Thyroid gland (tissue), 4 donors: ENCODE measurements at places on chromosomes 2 and 18. TPM values are rescaled to one million over a fixed set of nuclear protein-coding genes. Genes with fewer than 3 reads are reported as not detected.

- H3K27me3 ChIP-seq: no peaks in the 10 kb centered on the region
- no peaks in the 10 kb centered on the region for H3K36me3 ChIP-seq
- H3K4me3 ChIP-seq: no peak overlapping the region
These were observed 785.5 kb upstream of the HS6ST1 start for GRCh38 chr2:129103936-129104878.

- DNase-seq: no peak
- no peak overlapping the region for H3K27ac ChIP-seq
- no peaks in the 10 kb centered on the region for H3K4me1 ChIP-seq
- no peaks in the 10 kb centered on the region for H3K36me3 ChIP-seq
These were observed 465.5 kb upstream of the FSHR start for GRCh38 chr2:49619804-49620203.

- DNase-seq: no peak
- H3K4me3 ChIP-seq: no peak overlapping the region
- no peak overlapping the region for H3K27ac ChIP-seq
- no peaks in the 10 kb centered on the region for H3K27me3 ChIP-seq
- H3K36me3 ChIP-seq: no peaks in the 10 kb centered on the region
These were observed 1.3 kb upstream of the CEP68 start for GRCh38 chr2:65054749-65055421.

DNA sequence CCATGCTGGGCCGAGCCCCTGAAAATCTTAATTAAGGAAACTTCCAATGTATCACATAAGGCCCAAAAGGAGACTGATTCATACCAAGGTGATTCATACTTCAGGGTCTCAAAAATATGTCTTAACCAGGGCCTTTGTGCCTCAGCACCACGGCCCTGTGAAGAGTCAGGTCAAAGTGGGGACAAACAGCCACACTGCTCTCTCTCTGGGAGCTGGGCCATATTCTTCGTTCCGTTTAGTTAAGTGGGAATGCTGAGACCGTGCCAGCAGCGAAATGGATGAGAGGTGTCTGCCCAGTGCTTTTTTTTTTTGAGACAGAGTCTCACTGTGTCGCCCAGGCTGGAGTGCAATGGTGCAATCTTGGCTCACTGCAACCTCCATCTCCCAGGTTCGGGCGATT is 9.3 kb upstream of the PTMA start:
- no peak overlapping the region for H3K27ac ChIP-seq
- no peak overlapping the region for H3K4me3 ChIP-seq
- no peaks in the 10 kb centered on the region for H3K27me3 ChIP-seq
- H3K4me1 ChIP-seq: peaks cover 41% of the 10 kb centered on the region
- peak; percentile 91 for DNase-seq

- no peaks in the 10 kb centered on the region for H3K36me3 ChIP-seq
- H3K4me3 ChIP-seq: no peak overlapping the region
- H3K27ac ChIP-seq: no peak overlapping the region
These were observed 6.4 kb upstream of the TRIB2 start for GRCh38 chr2:12710301-12710700.

- no peaks in the 10 kb centered on the region for H3K27me3 ChIP-seq
- no peak overlapping the region for H3K4me3 ChIP-seq
- H3K27ac ChIP-seq: no peak overlapping the region
- H3K4me1 ChIP-seq: no peaks in the 10 kb centered on the region
These were observed 288.5 kb downstream of the PDE11A start for GRCh38 chr2:177783835-177784744.

DNA sequence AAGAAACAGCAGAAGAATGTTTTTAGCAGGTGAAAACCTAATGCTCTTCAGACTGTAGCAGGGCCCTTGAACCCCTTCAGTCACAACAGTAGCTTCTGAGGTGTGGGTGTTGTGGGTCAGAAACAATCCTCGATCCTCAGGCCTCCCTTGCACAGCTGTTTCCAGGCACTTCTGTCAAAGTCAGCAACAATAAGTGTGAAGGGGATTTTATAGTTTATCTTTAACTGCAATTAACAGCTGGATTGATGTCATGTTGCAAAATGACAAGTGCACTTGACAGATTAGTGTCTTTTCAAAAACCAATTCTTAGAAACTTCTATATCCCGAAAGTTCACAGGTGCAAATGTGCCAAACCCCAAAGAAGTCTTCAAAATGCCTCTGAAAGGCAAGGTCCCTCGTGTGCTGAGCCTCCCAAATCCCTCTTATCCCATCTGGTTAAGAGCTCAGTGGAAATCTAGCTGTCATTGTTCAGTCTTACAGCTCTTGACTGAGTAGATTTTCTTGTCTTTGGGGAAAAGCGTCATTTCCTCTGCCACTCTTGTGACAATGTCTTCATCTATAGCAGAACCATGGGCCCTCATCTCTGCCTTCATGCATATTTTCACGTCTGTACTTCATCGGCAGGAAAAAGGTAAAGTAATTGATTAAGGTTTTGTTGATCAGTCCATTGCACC is 29.6 kb downstream of the M1AP start:
- H3K4me3 ChIP-seq: no peak overlapping the region
- no peaks in the 10 kb centered on the region for H3K4me1 ChIP-seq
- no peaks in the 10 kb centered on the region for H3K27me3 ChIP-seq
- no peak for DNase-seq
- no peaks in the 10 kb centered on the region for H3K36me3 ChIP-seq

- H3K27ac ChIP-seq: peak overlapping the region; percentile 58
- H3K4me1 ChIP-seq: peaks cover 47% of the 10 kb centered on the region
- no peaks in the 10 kb centered on the region for H3K36me3 ChIP-seq
- no peak overlapping the region for H3K4me3 ChIP-seq
- no peaks in the 10 kb centered on the region for H3K27me3 ChIP-seq
These were observed 561.9 kb upstream of the ID2 start for GRCh38 chr2:8119782-8120505.

DNA sequence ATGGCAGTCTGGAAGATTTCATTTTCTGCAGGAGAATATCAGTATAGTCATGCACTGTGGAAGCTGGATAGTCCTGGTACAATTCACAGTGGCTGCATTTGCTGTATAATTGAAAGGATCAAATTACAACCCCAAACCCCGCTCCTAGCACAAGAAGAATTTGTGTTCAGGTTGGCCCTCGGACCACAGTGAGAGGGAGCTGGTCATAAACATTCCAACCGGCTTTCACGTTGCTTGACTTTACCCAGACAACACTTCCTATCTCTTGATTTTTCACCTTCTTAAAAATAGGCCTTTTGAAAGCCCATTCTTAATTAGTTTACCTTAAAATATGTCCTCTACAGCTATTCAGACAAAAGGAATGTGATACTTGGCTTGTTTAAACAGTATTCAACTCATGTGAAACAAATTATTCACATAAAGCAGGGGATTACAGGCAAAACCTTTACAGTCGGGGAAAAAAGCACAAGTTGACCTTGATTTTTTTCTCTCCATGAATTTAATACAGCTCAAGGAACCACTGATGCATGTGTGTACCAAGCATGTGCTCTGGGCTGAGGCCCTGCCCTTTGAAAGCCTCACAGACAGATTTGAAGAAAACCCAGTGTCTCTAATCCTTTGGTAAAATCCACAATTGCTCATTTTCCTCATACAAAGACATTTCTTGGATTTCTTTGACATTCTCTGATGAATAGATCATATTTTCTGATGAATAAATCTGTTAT is 143.0 kb upstream of the SOX11 start:
- no peak overlapping the region for H3K4me3 ChIP-seq
- peaks cover 12% of the 10 kb centered on the region for H3K4me1 ChIP-seq
- H3K36me3 ChIP-seq: no peaks in the 10 kb centered on the region
- no peaks in the 10 kb centered on the region for H3K27me3 ChIP-seq

DNA sequence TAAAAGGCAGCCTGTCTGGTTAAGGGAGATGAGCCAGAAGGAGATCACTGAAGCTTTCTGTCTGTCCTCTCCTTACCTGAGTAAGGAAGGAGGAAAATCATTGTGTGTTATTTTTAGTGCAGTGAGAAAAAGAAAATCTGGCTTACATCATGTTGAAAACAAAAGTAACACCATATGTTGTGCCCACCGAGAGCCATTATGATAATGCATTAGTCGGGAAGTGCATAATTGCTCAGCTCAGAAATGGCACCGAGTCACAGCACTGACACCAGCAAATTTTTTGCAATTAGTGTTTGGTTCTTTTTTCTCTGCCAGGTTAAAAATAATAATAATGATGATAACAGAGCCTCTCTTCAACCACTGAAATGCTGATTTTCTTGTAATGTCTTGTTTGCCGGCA is 46.6 kb downstream of the HNMT start:
- H3K27me3 ChIP-seq: no peaks in the 10 kb centered on the region
- no peak for DNase-seq
- no peaks in the 10 kb centered on the region for H3K4me1 ChIP-seq
- H3K4me3 ChIP-seq: no peak overlapping the region
- no peak overlapping the region for H3K27ac ChIP-seq

- DNase-seq: no peak
- H3K36me3 ChIP-seq: no peaks in the 10 kb centered on the region
These were observed 205.2 kb upstream of the CHAC2 start for GRCh38 chr2:53562407-53562806.

DNA sequence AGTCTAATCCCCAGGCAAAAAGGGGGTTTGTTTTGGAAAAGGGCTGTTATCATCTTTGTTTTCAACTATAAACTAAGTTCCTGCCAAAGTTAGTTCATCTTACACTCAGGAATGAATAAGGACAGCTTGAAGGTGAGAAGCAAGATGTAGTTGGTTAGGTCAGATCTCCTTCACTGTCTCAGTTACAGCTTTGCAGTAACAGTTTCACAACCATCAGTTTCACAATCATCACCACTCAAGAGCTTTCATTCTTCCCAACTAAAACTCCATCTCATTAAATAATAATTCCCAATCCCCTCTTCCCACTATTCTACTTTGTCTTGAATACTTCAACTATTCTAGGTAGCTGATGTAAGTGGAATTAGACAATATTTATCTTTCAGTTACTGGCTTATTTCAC is 200.9 kb downstream of the NYAP2 start:
- no peaks in the 10 kb centered on the region for H3K36me3 ChIP-seq
- H3K4me1 ChIP-seq: no peaks in the 10 kb centered on the region
- no peak overlapping the region for H3K4me3 ChIP-seq

DNA sequence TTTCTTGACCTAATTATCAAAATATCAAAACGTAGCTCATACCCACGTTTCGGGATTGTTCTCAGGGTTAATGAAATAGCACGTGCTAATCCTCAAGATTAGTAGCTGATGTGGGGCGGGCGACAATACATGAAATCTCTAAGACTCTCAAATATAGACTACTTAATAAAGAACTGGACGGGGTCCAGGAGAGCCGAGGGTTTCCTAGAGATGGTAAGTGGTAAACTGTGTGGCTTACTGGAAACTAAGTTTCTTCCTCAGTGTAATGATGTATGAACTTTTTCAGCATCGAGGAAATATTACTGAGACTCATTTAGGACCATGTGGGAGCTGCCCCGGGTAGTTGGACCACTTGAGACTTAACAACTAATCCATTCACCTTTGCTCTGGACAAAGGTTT is 453.3 kb upstream of the SALL3 start:
- H3K27ac ChIP-seq: no peak overlapping the region
- H3K4me3 ChIP-seq: no peak overlapping the region
- H3K4me1 ChIP-seq: peaks cover 17% of the 10 kb centered on the region

- DNase-seq: no peak
- no peak overlapping the region for H3K4me3 ChIP-seq
- no peak overlapping the region for H3K27ac ChIP-seq
- peaks cover 52% of the 10 kb centered on the region for H3K4me1 ChIP-seq
- no peaks in the 10 kb centered on the region for H3K27me3 ChIP-seq
These were observed 3.9 kb downstream of the KCNK3 start for GRCh38 chr2:26696351-26696816.

DNA sequence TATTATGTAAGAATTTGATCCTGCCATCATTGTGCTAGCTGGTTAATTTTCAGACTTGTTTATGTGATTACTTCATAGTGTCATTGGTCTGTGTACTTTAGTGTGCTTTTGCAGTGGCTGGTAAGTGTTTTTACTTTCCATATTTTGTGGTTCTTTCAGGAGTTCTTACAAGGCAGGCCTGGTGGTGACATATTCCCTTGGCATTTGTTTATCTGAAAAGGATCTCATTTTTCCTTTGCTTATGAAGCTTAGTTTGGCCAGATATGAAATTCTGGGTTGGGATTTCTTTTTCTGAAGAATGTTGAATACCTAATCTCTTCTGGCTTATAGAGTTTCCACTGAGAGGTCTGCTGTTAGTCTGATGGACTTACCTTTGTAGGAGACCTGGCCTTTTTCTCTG is 72.8 kb upstream of the MC4R start:
- no peak overlapping the region for H3K27ac ChIP-seq
- no peaks in the 10 kb centered on the region for H3K36me3 ChIP-seq
- no peaks in the 10 kb centered on the region for H3K27me3 ChIP-seq
- no peak for DNase-seq
- H3K4me3 ChIP-seq: no peak overlapping the region
- no peaks in the 10 kb centered on the region for H3K4me1 ChIP-seq

DNA sequence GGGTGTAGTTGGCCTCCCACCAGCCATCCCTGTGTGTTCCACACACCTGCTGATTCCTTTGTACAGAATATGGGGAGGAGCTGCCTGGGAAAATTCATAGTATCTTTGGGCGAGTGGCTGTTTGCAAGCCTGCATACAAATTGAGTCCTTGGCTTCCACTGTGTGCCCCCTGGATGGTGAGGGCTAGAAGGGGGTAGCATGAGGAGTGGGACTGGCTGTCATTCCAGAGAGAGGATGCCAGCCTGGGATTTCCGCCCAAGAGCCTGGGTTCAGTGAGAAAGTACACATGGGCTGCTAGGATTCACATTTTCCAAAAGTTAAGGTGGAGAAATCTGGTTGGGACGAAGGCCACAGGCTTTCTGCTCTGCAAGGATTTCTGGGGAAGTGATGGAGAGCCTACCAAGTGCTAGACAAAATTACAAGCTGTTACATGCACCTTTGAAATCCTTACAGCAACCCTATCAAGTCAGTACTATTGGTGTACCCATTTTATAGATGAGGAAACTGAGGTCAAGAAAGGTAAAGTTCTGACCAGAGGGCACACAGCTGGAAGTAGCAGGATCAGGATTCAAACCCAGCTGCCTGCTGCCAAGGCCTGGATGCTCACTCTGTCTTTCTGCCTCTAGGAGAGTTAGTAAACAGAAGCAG is 606 bp upstream of the TOGARAM2 start:
- no peaks in the 10 kb centered on the region for H3K27me3 ChIP-seq
- H3K36me3 ChIP-seq: no peaks in the 10 kb centered on the region
- DNase-seq: no peak
- H3K4me1 ChIP-seq: no peaks in the 10 kb centered on the region
- no peak overlapping the region for H3K27ac ChIP-seq

- DNase-seq: no peak
- no peaks in the 10 kb centered on the region for H3K36me3 ChIP-seq
- no peak overlapping the region for H3K27ac ChIP-seq
- no peaks in the 10 kb centered on the region for H3K27me3 ChIP-seq
- no peak overlapping the region for H3K4me3 ChIP-seq
These were observed 43.6 kb downstream of the TSPYL6 start for GRCh38 chr2:54212456-54212855.

- no peaks in the 10 kb centered on the region for H3K27me3 ChIP-seq
- H3K36me3 ChIP-seq: no peaks in the 10 kb centered on the region
- H3K4me1 ChIP-seq: peaks cover 46% of the 10 kb centered on the region
- no peak overlapping the region for H3K4me3 ChIP-seq
- no peak for DNase-seq
These were observed 62.8 kb upstream of the DTNA start for GRCh38 chr18:34647251-34647650.

Gene KRTCAP3
- 17.5 TPM for total RNA-seq

Gene SEMA4C
- 17.4 TPM for total RNA-seq

Gene ZNF516
- 44.8 TPM for total RNA-seq
